ENCODE measurements at places on chromosomes 7 and 10.

DNA sequence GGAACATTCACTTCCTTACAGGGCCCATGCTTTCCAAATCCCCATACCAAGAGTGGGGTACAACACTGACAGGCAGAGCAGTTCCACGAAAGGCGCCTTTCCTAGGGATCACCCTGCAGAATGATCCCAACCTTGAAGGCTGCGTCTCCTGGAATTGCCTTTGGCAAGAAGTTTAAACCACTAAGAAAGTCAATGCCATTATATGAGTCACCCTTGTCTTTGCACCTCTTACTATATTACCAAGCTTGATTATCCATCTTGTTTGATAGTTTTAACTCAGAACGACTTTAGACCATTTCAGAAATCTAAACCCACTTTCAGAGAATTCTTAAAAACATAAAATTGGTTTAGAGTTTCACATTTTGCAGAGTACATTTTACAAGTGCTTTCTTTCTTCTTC is 282.1 kb downstream of the ARHGAP12 start:
- no peak for DNase-seq

DNA sequence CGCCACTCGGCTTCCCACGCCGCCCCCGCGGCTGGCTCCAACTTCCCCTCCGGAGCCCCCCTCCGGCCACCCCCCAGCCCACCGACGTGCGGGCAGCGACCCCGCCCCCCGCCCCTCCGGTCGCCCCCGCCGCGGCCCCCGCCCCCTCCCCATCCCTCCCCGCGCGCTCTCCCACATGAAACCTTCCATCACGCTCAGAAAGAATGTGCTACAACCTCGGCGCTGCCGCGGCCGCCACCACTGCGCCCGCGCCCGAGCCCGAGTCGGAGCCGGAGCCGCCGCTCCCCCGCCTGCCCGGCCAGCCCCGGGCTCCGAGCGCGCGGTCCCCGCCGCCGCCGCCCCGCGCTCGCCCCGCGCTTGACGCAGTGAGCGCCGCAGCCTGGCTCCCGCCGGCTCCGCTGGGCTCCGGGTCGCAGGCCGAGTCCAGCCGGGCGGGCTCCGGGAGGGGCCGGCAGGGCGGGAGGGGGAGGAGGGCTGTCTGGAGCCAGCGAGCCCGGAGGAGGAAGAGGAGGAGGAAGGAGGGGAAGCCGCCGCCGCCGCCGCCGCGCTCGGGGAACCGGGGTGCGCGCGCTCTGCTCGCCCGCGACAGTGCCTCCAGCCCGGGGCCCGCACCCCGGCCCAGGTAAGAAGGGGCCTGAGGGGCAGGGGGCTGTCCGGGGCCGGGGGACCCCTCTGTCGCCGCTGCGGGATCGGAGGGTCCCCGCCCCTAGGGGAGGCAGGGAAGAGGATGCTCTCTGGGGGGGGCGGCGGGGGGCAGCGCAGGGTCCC is 4.3 kb upstream of the ELFN1 start:
- no peak for DNase-seq

- no peak for DNase-seq
Observed at GRCh38 chr7:146119002-146119401, 2.4 kb downstream of the CNTNAP2 start.

GRCh38 chr10:96406091-96406490 is 47.3 kb upstream of the OPALIN start:
- no peak for DNase-seq

GRCh38 chr10:98488669-98489430 is 42.1 kb upstream of the HPS1 start:
- no peak for DNase-seq
